Neural progenitor cell (in vitro differentiated cells): ENCODE measurements at places on chromosomes 13 and 19. TPM values are rescaled to one million over a fixed set of nuclear protein-coding genes. Genes with fewer than 3 reads are reported as not detected.
A peak's percentile ranks its signal among the peaks of the same experiment; 100 is the strongest.

The PIN1 gene
- 43.4 and 141 TPM in 2 replicates for total RNA-seq

The FAM216B gene
- total RNA-seq: not detected in 2 replicates

The OSCAR gene
- 2.4 TPM in 1 of 2 replicates, not detected in the other for total RNA-seq

The CFAP97D2 gene
- not detected in 2 replicates for total RNA-seq

The ZNF844 gene
- total RNA-seq: 16.3 and 16.5 TPM in 2 replicates

The SMIM24 gene
- 0.81 and 1.7 TPM in 2 replicates for total RNA-seq

The NANOS3 gene
- total RNA-seq: not detected in 2 replicates

The RGCC gene
- total RNA-seq: not detected in 2 replicates

The ZNF560 gene
- not detected in 2 replicates for total RNA-seq

The KRTDAP gene
- total RNA-seq: not detected in 2 replicates

The MAB21L1 gene
- not detected in 2 replicates for total RNA-seq

The SIAH3 gene
- not detected in 2 replicates for total RNA-seq

The KLK4 gene
- total RNA-seq: 0.68 TPM in 1 of 2 replicates, not detected in the other

The ZNF543 gene
- 9.5 and 11.6 TPM in 2 replicates for total RNA-seq

The OVOL3 gene
- not detected in 2 replicates for total RNA-seq

DNA sequence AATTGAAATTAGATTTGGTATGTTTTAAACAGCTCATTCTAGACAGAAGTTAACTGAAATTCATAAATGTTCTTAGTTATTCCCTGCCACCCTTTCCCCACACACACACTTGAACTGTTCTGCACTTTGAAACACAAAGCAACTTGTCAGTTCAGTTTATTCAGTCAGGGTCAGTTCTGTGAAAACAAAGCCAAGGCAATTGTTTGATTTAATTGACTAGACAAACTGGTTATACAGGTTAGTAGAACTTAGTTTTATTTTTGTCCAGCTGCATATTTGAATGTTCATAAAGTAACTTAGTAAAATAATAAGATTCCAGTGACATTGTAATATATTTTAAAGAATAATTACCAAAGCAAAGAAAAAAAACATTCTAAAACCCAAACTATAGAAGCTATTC is 98.3 kb upstream of the KLF5 start:
- DNase-seq: no peak

DNA sequence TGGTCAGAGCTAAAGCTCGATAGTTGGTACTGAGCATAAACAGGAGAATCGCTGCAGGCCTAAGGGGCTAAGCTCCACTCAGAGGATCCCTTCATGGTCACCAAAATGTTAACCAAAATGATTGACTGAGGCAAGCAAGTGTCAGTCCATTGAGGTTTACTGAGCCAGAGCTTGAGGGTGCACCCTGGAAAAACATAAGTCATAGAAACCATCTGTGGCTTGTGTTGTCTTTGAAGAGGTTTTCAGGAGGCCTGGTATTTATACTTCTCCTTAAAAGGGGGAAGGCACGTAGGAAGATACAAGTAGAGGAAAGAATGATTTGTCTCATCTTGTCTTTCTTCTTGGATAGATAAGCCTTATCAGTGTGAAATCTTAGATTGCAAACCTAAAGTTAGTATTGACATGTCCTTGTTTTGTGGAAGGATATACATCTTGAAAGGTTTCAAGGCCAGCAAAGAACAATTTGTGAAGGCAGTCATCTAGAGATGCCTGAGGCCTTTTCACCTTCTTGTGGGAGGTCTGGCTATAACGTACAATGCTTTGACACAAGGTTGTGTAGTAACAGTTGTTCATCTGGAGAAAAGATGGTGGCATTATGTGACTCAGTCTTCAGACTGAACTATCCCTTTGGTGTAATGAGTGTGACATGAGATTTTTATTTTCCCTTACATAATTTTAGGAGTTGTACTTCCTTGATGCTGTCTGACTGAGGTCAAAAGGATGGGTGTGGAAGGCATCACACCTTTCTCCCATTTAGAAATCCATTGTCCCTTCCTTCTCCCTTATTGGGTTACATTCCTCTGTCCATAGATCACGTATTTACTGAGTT is 14.7 kb upstream of the CEACAM6 start:
- DNase-seq: no peak

- DNase-seq: no peak
Observed at GRCh38 chr13:57716295-57716694, 84.8 kb downstream of the PCDH17 start.

DNA sequence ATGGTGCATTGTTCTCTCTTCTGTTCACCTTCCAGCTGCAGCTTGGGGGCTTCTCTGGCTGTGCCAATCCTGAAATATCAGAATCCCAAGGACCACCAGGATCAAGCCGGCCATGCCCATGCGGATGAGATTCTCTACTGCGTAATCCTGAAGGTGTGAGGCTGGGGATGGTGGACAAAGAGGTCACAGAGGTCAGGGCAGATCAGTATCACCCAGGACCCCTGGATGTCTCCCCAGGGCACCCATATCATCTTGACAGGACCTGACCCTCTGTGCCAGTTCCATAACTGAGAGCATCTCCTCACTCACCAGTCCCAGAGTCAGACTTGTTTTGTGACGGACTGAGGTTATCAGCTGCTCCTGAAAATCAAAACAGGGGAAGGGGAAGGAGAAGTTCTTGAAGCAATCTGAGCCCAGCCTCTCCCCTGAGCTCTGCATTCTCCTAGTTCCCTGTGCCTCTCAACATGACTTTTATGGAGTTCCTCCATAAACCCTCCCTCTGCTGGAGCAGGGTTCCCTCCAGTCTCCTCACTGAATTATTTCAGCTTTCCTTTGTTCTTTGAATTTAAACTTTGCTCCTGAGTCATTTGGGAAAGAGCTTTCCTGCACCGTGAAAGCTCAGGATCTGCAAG is 5.5 kb downstream of the LILRA5 start:
- DNase-seq: no peak

- DNase-seq: no peak
Observed at GRCh38 chr13:77619655-77620054, 77.8 kb upstream of the SLAIN1 start.

DNA sequence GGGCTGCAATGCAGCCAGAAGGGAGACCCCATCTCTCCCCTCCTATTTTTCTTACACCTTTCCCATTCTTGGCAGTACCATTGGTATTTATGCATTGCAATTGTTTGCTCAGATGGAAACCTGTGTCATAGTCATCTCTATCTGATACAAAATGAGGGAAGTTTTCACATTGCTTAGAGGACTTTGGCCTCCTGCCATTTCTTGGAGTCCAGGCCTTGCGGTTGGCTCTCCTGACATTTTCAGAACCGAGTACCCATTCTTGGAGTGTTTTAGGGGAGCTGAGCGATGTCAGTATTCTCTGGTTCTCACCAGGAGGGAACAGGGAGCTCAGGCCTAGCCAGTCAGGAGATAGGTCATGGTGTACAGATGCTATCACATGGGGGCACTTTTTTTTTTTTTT is 1.5 kb downstream of the SIN3B start:
- DNase-seq: no peak

GRCh38 chr13:32026623-32027022 is 5.0 kb upstream of the FRY start:
- no peak for DNase-seq

- no peak for DNase-seq
Observed at GRCh38 chr13:107238262-107238981, 670.5 kb upstream of the ARGLU1 start.

GRCh38 chr13:59458908-59459579 is 704.7 kb downstream of the DIAPH3 start:
- DNase-seq: peak; percentile 17

GRCh38 chr19:33323093-33323820 is 20.9 kb upstream of the CEBPA start:
- DNase-seq: no peak

DNA sequence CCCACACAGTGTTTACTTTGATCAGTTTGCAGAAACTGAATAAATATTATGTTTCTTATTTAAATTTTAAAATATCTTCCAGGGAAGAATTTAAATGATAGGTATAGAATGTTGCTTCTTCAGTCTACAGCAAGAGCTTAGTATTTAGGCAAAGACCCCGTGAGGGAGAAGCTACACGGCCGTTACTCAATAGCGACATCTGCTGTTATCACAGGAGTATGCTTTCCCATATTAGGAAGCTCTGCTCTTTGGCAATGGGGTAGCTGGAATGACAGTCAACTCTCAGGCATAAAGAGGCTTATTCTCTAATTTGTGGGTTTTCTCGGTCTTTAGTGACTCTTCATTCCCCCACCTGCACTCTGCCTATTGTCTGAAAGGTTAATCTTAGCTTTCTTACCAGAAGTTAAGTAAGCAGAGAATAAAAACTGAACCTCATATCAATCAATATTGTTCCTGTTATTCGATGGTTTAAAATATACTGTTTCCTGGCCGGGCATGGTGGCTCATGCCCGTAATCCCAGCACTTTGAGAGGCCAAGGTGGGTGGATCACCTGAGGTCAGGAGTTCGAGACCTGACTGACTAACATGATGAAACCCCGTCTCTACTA is 13.2 kb upstream of the LHFPL6 start:
- peak; percentile 84 for DNase-seq

DNA sequence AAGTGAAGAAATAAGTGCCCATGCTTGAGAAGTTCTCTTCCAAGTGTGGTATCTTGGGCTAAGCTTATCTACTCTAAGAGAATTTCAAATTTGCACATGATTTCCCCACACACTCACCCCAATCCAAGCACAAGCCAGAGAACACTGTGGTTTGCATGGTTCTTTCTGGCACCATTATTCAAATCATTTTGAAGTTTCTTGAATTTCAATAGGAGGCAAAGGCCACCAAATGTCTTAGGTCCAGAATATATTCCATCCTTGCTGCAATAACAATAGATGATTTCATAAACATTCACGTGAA is 359.7 kb downstream of the IRS2 start:
- DNase-seq: no peak

GRCh38 chr13:53821632-53822031 is 793.0 kb downstream of the OLFM4 start:
- DNase-seq: no peak

- DNase-seq: no peak
Observed at GRCh38 chr19:6063576-6064335, 46.5 kb downstream of the RFX2 start.

DNA sequence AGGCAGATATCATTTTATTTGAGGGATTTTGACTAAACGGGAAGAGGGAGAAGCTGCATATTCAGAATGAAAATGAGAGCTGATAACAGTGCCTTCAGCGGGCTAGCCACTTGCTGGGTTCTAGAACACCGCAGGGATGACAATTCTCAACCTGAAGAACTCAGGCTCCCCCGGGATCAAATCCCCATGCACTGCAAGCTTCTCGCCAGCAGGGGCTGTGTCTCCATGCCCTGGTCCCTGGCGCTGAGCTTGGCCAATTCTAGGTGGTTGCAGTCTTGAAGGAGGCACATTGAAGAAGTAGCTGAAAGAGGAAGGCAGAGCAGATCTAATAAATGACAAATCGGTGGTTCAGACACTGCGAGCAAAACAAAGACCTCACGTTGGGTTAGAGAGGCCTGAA is 128.7 kb downstream of the UQCRFS1 start:
- DNase-seq: peak; percentile 46

DNA sequence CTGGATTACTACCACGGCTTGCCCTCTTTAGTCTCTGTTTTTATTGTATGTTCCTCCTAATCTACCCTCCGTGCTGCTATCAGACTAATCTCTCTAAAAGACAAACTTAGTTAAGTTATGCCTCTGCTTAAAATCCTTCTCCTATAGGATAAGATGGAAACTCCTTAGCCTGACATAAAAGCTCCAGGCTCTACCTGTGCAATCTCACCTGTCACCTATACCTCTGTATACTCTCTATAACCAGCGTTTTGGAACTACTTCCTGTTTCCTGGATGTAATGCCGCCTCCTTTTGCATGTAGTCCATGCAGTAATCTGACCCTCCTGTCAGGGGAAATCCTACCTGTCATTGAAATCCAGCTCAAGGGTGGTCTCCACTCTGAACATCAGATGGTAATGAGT is 41.2 kb downstream of the OLFM4 start:
- no peak for DNase-seq

GRCh38 chr19:17725422-17726078 is 6.3 kb downstream of the MAP1S start:
- peak; percentile 35 for DNase-seq

- DNase-seq: peak; percentile 15
Observed at GRCh38 chr13:28657784-28658538, 969 bp upstream of the POMP start.

DNA sequence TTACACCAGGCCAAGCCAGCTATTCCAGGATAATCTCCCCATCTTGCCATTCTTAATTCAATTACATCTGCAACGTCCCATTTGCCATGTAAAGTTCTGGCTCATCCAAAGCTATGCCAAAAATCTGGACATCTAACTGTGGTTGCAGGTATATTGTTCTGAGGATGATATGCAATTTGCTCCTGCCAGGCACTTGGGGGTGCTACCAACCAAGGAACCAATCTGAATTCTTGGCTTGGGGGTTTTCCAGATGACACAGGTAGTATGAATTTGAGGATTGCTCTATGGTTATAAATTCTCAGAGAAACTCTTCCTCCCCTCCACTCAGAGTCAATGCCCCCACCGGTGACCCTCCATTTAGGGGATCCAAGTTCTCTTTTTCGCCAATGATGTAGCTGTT is 33.0 kb downstream of the CRYL1 start:
- DNase-seq: peak; percentile 41

DNA sequence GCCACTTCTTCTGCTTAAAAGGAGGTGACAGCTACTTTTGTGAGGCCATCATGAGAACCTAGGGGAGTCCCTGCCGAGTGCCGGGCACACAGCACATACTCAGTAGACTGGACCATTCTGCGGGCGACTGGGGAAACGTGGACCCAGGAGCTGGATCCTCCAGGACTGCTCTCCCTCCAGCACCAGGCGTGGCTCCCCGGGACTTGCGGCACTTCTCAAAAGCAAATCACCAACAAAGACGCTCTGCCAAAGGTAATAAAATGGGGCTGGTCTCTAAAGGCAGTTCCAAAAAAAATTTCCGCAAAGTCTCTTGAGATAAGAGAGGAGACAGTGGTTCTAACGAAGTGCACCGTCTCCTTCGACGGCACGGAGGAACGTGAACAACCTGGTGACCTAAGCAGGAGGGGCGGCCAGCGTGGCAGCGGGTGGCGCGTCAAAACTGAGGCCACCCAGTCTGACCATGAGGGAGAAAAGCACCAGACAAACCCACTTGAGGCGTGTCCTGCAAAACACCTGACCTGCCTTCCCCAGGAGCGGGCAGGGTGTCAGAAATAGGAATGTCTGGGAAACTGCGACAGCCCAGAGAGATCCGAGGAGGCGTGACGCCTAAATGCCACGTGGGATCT is 1.4 kb upstream of the TMPRSS9 start:
- DNase-seq: no peak

GRCh38 chr13:30314069-30314468 is 6.7 kb upstream of the KATNAL1 start:
- no peak for DNase-seq

GRCh38 chr13:38743466-38743865 is 56.6 kb downstream of the FREM2 start:
- DNase-seq: peak; percentile 55

GRCh38 chr19:19051478-19052213 is 12.1 kb upstream of the SLC25A42 start:
- no peak for DNase-seq

GRCh38 chr19:5923356-5923755 is 9.3 kb downstream of the CAPS start:
- DNase-seq: no peak
